HT1080 (cell line): ENCODE measurements at places on chromosomes 12 and 14. TPM values are rescaled to one million over a fixed set of nuclear protein-coding genes. Genes with fewer than 3 reads are reported as not detected.
A peak's percentile ranks its signal among the peaks of the same experiment; 100 is the strongest.

The ASPG gene
- total RNA-seq: not detected in 2 replicates

DNA sequence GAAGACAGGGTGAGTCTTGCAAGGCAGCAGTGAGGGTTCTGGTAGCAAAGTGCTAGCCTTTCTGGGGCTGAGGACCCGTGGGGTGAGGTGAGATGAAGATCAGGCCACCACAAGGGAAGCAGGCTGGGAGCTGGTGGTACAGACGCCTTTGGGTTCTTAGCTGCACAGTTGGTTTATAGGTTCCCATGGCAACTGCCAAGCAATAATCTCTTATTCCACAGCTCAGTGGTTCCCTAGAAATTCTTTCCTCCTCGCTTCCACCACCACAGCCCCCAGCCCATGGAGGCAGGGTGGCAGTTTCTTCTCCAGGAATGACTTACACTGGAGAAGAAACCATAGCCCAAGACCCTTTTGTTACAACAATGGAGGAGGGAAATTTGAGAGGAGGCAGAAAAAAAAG lies 82.1 kb downstream of the CMKLR1 start:
- no peak for DNase-seq

GRCh38 chr12:12557733-12558132 lies 4.9 kb downstream of the DUSP16 start:
- no peak for DNase-seq

- no peak for DNase-seq
Observed at GRCh38 chr12:11836282-11837151, 187.0 kb downstream of the ETV6 start.

- no peak for DNase-seq
Observed at GRCh38 chr12:56110571-56110970, 5.9 kb upstream of the RPL41 start.

DNA sequence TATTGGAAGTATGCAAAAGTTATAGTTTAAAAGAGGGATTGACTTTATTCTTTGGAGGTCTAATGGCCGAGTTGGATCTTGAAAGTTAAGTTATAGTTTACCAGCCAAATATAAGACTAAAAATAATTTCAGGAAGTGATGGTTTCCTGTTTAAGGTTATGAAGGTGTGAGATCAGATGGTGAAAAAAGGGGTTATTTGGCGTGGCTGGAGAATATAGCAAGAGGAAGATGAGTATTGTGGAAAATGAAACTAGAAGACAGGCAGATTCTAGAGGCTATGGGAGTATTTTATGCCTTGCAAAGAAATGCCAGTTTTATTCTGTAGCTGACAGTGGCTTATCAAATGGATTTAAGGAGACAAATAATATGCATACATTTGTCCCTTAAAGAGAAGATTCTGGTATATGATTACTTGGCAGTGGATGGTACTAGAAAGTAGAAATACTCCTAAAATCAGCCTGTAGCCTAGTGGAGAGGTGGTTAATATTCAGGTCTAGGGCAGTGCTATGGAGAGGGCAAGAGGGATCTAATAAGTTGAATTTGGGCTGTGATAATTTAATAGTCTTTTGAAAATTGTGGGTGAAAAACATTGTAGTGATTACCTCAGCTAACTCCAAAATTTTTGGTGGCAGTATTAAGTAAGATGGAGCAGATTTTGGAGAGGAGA lies 1091.8 kb upstream of the ATXN7L3B start:
- peak; percentile 5 for DNase-seq

The FGD4 gene
- total RNA-seq: 1.8 and 2.8 TPM in 2 replicates

DNA sequence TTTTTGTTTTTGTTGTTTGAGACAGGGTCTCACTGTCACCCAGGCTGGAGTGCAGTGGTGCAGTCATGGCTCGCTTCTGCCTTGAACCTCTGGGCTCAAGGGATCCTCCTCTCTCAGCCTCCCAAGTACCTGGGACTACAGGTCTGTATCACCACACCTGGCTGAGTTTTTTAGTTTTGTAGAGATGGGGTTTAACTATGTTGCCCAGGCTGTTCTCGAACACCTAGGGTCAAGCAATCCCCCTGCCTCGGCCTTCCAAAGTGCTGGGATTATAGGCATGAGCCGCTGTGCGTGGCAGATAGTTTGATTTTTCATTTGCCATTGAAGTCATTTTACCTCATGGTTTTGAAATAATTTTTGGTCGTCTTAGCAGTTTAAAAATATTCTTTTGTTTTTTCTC lies 94.3 kb upstream of the EIF5 start:
- DNase-seq: no peak

DNA sequence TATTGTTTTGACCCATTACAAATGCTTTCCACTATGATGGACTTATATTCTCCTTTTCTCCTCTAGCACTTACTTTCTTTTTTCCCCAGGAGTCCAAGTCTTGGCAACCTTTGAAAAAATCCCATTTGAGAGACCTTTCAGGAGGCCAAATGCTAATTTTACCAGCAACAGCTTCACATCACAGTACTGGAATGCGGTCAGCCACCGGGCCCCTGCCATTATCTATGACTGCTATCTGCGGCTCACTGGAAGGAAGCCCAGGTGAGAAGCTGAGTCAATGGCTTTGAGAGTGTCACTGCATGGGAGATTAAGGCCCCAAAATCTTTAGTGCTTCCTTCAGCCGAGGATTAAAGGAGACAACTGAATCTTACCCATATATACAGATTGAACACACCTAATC lies 64.2 kb downstream of the ERGIC2 start:
- no peak for DNase-seq

DNA sequence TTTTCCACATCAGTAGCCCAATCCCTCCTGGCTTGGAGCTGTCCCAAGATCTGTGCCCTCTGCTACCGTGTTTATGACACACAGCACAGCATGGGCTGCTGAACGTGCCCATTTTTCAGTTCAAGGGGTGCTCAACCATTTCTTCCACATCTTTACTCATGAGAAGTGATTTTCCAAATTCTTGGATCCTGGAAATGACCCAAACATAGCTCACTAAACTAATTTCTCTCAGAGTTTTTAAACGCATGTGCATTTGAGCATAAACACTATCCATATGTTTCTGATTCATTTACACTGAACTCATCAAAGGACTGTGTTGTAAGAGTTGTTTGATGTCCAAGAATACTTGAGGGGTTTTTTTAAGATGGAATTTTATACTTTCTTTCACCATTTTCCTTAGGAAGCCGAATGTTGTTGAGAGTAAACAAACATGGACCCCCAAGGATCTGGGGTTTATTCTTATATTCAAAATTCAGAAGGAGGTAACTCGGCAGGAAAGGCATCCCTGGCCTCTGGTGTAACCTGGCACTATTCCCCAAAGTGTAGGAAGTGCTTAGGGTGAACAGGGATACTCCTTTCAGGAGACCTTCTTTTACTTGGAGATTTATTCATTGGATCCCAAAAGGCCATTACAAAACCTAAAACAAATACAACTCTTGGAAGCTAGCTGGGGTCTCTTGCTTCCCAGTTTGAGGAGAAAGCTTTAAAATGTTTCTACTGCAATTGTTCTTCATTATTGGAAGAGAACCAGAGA lies 215.0 kb downstream of the BMP4 start:
- DNase-seq: no peak

GRCh38 chr12:3651585-3652424 lies 101.1 kb downstream of the CRACR2A start:
- DNase-seq: no peak

- peak; percentile 37 for DNase-seq
Observed at GRCh38 chr14:95340201-95340697, 20.5 kb upstream of the CLMN start.

- no peak for DNase-seq
Observed at GRCh38 chr12:109377139-109377685, 29.5 kb downstream of the MYO1H start.

The INHBC gene
- total RNA-seq: 0.13 and 0.37 TPM in 2 replicates

DNA sequence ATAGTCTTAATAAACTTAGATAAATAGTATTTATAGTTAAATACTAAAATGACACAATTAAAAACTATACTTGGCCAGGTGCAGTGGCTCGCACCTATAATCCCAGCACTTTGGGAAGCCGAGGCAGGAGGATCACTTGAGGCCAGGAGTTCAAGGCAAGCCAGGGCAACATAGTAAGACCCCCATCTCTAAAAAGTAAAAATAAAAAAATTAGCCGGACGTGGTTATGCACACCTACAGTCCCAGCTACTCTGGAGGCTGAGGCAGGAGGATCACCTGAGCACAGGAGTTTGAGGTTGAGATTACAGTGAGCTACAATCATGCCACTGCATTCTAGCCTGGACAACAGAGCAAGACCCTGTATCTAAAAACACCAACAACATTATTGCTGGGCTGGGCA lies 16.0 kb downstream of the CINP start:
- DNase-seq: no peak

The HOXC6 gene
- total RNA-seq: 1.3 and 2.0 TPM in 2 replicates

The SLC6A13 gene
- total RNA-seq: 0.20 TPM in 1 of 2 replicates, not detected in the other

- no peak for DNase-seq
Observed at GRCh38 chr14:93862265-93862664, 64.9 kb upstream of the FAM181A start.

- DNase-seq: no peak
Observed at GRCh38 chr12:18837025-18837424, 99.1 kb downstream of the CAPZA3 start.
